Amniotic stem cell (primary cell): ENCODE measurements at places on chromosomes 4 and X.

- no peak for DNase-seq
Measured at GRCh38 chr4:4662230-4662629, 120.4 kb upstream of the STX18 start.

GRCh38 chrX:110531873-110532580 is 173.4 kb downstream of the RTL9 start:
- DNase-seq, result no peak

GRCh38 chr4:124631760-124632159 is 80.8 kb downstream of the ANKRD50 start:
- peak; percentile 96 for DNase-seq

- no peak for DNase-seq
Measured at GRCh38 chrX:13167481-13168231, 123.2 kb upstream of the FAM9C start.

- no peak for DNase-seq
Measured at GRCh38 chr4:85491527-85491926, 16.6 kb downstream of the ARHGAP24 start.

DNA sequence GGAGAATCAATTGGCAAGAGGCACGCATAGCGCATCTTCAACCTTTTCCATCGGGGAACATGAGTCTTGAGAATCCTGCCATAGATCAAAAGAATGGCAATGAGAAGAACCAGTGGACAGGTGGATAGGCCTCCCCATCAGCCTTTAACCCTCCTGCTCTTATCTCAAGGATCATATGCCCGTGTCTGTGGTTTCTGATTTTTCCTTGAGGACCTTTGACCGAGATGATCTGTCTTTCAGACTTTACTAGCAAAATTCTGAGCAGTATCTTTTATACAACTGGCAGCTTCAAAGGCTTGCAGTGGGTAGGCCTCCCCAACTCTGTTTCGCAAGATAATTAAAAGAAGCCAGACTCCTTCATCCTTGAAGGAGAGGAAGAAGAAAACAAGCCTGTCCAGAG is 174.4 kb downstream of the REPS2 start:
- DNase-seq, result no peak

DNA sequence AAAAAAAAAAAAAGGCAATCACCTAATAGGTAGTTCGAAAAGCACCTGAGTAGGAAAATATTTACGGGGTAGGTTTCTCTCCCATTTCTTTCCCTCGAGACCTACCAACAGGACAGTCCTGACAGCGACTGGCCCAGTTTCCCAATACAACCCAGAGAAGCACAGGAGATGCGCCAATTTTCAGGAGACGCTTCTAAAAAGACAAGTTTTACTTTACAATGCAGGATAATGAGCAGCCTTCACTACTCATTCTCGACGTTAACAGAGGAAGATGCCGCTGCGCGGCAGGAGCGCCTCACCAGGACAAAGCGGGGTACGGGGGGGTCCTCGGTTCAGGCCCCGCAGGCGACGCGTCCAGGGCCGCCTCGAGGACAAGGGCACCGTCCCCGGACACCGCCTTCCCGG is 708 bp downstream of the BCLAF3 start:
- DNase-seq, result no peak

- no peak for DNase-seq
Measured at GRCh38 chr4:82421796-82422560, 8.3 kb downstream of the HNRNPDL start.

GRCh38 chr4:108149588-108150380 is 18.9 kb downstream of the LEF1 start:
- DNase-seq, result no peak

- DNase-seq, result no peak
Measured at GRCh38 chrX:141632124-141632523, 42.6 kb downstream of the SPANXA2 start.

GRCh38 chr4:1579001-1579900 is 104.9 kb downstream of the FAM53A start:
- peak; percentile 38 for DNase-seq

DNA sequence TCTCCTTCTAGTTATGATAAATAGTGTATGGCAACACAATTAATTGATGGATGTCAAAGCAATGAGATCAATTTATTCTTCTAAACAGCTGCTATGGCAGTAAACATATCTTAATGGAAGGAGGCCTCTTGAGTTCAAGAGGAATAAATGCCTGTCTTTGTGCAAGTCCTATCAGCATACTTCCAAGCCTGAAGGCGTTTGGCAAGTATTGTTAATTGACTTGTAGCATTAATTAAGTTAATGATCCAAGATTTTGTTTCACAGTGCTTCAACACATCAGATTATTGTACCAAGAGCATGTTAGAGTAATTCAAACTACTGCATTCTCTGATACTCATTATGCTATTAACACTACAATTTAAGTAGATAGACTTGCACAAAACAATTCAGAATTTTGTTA is 144.8 kb downstream of the FAT4 start:
- no peak for DNase-seq

GRCh38 chrX:24672701-24673190 is 21.0 kb upstream of the POLA1 start:
- no peak for DNase-seq

DNA sequence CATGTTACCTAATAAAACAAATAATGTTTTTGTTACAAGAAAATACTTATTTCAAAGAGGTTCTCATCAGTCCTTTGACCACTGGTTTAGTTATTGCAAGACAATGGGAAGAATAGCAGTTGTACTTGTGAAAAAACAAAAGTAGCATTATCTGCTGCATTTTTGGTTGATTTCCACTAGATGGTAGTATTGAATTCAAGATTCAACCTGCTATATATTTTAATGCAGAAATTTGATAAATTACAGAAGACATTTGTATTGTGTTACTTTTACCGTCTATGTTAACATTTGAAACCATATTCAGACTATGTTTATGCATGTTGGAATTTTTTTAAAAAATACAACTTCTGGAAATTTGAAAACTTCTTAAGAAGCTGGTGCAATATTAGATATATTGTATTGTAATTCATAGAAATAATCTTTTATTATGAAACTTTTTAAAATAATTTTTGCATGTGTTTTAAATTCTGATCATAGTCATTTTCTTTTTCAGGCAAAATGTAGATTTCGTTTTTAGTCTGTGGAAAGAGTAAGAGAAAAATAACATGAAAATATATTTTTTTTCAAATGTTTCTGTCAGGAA is 56.4 kb downstream of the SPCS3 start:
- no peak for DNase-seq

DNA sequence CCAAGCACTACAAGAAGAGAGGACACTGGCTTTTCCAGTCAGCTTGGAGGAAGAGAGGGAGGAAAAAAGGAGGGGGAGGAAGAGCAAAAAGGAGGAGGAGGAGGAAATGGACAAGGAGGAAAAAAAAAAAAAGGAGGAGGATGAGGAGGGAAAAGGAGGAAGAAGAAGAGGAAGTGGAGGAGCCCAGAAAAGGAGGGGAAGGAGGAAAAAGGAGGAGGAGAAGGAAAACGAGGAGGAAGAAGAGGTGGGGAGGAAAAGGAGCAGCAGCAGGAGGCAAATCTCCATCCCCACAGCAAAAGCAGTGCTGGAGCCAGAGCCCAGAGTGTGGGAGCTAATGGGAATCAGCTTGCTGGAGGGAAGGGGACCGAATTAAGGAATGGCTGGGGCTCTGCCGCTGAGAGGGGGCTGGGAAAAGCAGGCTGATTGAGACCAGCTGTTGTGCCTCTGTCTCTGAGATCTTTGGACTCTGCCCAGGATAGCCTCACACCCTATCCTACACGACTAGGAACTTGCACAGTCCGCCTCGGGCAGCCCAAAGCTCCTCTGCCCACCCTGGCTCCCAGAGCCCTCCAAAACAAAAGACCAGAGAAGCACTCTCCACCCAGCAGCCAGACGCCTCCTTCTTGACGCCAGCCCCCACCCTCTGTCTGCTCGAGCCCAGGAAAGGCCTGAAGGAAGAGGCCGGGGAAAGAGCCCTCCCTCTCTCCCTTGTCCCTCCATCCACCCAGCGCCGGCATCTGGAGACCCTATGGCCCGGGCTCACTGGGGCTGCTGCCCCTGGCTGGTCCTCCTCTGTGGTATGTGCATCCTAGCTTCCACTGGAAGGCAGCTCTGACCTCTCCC is at the start of gene XPNPEP2:
TSS of gene XPNPEP2 (plus strand) at position 514 of the 843 bp plus-strand sequence. CDS start at position 749, 235 bp downstream.
- DNase-seq, result no peak

GRCh38 chr4:61198686-61199085 is 1.4 kb upstream of the ADGRL3 start:
- DNase-seq, result no peak

GRCh38 chrX:100379388-100379986 is 30.6 kb downstream of the PCDH19 start:
- DNase-seq, result no peak

GRCh38 chrX:30835373-30835772 is 53.7 kb downstream of the TAB3 start:
- DNase-seq, result no peak

GRCh38 chrX:989959-990510 is 222.4 kb downstream of the CRLF2 start:
- DNase-seq, result peak; percentile 71

- DNase-seq, result no peak
Measured at GRCh38 chr4:110815950-110816349, 193.1 kb upstream of the PITX2 start.

- no peak for DNase-seq
Measured at GRCh38 chrX:21678048-21678612, 20.0 kb upstream of the KLHL34 start.

DNA sequence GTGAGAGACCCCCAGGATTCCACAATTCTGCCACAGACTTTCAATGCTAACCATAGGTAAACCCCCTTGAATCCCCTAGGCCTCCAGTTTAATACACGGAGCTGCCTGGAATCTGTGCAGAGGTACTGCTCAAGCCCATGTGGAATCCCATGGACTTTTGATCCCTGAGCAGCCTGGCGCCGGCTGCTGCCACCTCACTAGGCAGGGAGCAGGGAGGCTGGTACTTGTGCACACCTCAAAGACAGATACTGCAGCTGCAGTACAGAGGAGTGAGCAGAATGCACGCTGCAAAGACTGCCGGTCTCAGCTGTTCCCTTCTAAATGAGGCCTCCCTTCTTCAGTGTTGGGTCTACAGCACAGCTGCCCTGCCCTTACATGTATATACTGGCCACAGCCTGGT is 79.4 kb downstream of the RPS6KA6 start:
- no peak for DNase-seq

DNA sequence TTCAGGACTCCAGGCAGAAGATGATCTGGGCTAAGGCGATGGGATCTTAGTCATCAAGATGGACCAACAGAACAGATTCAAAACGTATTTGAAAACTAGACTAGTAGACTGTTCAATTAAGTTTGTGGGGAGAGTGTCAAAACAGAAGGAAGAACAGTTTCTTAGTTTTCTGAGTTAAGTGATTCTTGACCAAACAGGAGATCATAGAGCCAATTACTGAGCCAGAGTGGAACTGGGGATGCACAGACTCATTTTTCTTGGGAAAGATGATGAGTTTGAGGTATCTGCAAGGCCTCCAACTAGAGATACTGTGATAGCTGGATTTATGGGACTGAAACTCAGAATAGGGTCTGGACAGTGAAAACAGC is 119.5 kb downstream of the REELD1 start:
- no peak for DNase-seq

GRCh38 chrX:84611843-84612636 is 109.8 kb upstream of the HDX start:
- DNase-seq, result no peak

DNA sequence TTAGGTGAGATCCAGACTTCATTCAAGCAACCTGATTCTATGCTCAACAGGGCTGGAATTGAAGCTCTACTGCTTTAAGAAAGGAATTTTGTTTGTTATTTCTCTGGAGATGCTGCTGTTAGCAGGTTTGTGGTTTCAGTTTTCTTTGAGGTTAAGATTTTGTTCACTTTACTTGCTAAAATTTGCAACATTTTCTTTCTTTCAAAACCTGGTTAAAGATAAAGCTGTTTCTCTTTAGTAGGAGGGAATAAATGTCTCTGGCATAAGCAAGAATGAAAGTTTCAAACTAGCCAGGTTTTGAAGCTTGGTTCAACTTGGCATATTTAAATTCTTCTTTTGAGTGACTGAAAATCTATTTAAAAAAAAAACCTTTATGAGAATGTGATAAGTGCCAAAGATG is 660.6 kb upstream of the NR3C2 start:
- no peak for DNase-seq

GRCh38 chr4:142549726-142550463 is 296.2 kb downstream of the INPP4B start:
- DNase-seq, result no peak

DNA sequence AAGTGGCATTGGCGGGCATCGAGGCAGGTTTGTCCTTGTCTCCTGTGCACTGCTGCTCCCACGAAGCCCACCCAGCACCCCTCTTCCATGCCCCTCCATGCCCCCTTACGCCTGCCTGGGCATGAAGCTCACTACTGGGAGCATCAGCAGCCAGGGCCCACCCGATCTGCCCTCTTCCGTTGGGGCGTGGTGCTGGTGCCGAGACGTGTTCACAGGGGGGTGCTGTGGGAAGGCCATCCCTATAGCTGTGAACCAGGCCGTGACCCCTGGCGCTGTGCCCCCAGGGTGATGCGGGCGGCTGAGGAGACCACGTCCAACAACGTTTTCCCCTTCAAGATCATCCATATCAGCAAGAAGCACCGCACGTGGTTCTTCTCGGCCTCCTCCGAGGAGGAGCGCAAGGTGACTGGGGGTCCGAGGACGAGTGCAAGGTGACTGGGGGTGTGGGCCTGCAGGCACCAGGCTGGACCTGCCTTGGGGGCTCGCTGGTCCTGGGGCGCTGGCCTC is 19.3 kb upstream of the ADD1 start:
- no peak for DNase-seq

DNA sequence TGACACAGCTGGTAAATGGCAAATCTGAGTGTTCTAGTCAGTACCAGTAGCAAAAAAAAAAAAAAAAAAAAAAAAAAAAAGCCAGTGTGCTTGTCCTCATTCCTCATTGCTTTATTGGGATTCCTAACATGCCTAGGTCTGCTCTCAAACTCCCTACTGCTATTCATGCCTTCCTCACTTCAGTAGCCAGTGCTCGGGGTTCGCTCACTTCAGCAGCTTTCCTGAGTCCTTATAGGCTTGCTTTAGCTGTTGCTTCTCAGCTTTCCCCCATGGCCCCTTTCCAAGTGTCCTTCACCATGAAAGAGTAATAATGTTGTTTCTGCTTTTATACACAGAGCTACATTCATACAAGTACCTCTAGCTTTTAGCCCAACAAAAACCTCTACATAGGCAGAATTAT is 30.8 kb downstream of the SLITRK2 start:
- DNase-seq, result no peak

- DNase-seq, result peak; percentile 42
Measured at GRCh38 chr4:86338989-86339388, 20.9 kb downstream of the MAPK10 start.

DNA sequence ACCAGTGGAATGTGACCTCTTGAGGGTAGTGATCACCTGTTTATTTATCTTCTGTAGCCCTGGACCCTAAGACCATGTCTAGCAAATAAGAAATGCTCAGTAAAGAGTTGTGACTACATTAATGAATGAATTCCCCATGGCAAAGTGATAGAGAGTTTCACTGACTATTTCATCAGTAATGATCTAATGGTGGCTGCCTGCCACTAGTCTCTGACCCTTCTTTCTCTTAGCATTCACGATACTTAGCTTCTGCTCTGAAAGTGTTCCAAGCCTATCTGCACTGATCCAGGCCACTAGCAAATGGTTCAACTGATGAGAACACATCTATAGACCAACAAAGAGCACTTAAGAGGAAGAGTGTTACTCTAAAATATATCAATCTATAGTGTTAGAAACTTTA is 50.0 kb upstream of the RASGEF1B start:
- DNase-seq, result no peak

- no peak for DNase-seq
Measured at GRCh38 chrX:51866210-51866609, 27.2 kb upstream of the MAGED1 start.
